Activated naive CD4-positive, alpha-beta T cell (primary cell): ENCODE measurements at places on chromosomes 6 and 20.

- no peak for DNase-seq
These were observed 12.9 kb downstream of the OR2A4 start for GRCh38 chr6:131688286-131688685.

DNA sequence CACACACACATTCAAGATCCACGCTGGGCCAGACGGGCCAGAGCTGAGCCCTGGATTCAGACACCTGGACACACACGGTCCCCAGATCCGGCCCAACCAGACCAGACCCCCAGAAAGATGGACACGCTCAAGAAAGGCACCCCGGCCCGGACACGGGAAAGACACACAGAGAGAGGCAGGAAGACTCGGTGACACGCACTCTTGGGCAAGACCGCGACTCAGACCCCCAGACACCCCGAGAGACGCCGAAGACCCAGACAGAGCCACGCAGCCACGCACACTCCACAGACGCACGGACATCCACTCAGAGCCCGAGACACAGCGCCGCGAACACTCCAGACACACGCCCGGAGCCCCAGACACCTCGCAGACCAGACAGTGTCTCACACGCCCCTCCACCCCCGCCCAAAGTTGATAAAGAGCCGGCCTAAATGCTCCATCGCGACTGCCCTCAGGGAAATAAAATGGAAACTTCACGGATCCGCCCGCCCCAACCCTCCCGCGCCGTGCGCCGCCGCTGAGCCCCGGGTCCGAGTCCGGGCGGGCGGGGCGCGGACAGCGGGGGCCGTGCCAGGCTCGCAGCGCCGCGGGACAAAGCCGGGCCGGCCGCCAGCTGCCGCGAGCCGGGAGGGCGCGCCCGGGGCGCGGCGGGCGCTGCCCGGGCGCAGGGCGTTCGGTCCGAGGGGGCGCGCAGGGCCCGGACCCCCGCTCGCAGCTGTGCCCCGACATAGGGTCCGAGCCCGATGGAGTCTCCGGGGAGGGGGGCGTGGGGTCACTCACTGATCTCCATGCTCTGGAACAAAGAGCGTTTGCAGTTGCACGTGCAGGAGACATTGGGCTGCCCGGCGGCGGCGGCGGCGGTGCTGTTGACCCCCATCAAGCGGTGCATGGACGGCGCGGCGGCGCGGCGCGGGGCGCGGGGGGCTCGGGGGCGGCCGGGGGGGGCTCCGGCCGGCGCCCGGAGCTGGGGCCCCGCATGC lies 831 bp downstream of the PMEPA1 start:
- DNase-seq, result no peak

DNA sequence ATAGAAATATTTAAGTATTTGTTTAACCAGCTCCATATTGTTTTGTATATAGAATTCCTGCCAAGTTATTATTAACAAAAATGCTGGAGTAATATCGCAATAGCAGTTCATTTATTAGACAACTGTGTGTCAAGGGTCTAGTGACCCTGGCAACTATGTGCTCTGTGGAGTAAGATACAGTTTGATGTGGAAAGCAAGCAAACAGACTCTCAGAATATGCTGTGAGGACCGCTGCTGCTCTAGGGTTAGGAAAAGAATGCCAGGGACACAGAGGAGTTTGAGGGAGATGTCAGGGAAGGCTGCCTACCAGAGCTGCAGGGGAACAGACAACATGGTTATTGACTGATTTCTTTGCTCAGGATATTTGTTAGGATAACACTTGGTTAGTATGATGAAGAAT lies 71.2 kb downstream of the HIVEP1 start:
- no peak for DNase-seq

- DNase-seq, result no peak
These were observed 132.3 kb downstream of the CARMIL1 start for GRCh38 chr6:25411316-25411950.

DNA sequence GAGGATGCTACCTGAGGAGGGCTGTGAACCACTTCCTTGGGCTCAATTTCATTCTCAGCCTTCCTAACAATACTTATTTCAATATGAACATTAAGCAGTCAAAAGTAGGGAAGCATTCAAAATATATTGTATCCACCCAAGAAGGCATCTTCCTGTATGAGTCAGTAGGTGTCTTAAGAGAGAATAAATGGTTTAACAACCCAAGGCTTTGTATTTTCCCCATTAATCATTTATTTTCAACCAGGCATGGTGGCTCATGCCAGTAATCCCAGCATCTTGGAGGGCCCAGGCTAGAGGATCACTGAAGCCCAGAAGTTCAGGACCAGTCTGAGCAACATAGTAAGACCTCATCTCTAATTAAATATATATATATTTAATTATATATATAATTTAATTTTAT lies 74.5 kb upstream of the MARCKS start:
- DNase-seq, result no peak

DNA sequence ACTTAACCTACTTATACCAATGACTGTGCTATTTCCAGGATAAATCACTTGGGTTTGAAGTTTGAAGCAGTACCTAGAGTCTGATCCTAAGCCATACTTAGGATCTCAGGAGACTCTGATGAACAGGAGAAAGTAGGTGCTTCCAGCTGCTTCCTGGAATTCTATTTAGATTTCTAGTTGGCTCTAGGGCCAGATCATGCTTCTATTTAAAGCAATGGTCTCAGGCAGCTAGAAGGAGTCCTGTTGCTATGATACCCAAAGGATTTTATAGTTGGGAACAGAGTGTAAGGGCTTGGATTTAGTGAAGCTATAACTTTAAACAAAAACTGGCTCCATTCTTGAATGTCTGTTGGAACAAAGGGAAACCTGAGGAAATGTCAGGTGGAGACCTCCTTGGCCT lies 52.4 kb upstream of the TINAG start:
- no peak for DNase-seq

DNA sequence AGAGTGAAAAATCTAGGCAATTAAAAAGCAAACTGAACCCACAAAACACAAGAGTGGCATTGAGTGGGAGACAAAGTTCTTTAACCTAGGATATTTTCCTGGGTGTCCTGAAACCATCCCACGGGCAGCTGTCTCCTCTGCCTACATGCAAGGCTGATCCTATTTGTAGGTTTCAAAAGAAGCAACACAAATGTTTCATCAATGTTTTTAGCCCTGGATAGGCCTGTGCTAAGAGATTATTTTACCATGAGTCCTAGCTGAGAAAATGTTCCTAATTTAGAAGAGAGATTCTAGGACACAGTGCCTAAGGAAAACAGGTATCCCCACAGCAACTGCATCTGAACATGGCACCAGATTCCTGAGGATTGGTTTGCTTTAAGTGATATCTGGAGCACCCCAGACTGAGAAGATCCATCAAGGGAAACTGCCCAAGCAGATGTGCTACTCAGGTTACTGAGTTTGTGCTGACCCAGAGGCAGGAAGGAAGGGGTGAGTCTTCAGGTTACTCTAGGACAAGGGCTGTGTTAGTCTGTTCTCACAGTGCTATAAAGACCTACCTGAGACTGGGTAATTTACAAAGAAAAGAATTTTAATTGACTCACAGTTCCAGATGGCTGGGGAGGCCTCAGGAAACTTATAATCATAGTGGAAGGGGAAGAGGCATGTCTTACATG lies 111.6 kb upstream of the UST start:
- no peak for DNase-seq
